ENCODE measurements at places on chromosomes 3 and 15.
A peak's percentile ranks its signal among the peaks of the same experiment; 100 is the strongest.

- no peak for DNase-seq
Measured at GRCh38 chr3:112561484-112561733, 353 bp downstream of the ATG3 start.

GRCh38 chr3:71070497-71071463 lies 512.7 kb downstream of the FOXP1 start:
- DNase-seq: no peak

- DNase-seq: no peak
Measured at GRCh38 chr15:25182736-25183445, 228.1 kb downstream of the SNRPN start.

DNA sequence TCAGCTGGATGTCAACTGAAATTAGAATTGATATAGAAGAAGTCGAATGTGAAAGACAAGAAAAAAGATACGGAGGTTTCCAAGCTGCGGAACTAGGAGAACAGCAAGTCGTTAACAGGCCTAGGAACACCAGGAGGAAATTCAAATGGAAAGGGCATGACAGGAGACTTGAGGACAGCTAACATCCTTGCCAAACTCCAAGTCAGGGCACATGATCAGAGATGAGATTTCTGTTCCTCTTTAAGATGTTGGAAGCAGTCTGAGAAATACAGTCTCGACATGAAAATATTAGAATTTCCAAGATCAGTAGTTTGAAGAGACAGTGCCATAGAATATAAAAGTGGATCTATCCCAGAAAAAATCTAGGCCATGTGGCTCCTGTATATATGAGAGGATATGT lies 5.0 kb downstream of the MYO5A start:
- no peak for DNase-seq

DNA sequence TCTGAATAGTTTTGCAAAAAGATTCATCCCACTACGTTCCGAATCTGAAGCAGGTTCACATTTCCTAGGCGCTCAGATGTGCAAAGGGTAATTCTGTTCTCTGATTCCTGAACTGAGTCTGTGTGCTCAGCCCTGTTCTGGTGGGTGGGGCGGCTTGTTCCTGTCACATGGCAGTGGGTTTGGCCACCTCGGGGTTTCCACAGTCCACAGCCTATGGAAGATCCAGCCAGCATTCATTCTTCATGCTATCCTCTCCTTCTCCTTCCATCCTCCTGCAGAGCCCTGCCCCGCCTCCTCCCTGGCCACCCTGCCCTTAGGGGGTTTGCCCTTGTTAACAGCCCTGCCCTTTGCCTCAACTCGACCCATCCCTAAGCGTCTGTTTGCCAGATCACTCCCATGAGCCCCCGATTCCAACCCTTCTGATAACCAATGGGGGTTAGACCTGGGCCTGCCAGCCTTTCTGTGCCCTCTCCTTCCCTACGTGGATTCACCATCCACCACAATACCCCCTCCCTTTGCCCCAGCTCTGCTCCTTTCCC lies 31.0 kb downstream of the PRR20G start:
- no peak for DNase-seq

DNA sequence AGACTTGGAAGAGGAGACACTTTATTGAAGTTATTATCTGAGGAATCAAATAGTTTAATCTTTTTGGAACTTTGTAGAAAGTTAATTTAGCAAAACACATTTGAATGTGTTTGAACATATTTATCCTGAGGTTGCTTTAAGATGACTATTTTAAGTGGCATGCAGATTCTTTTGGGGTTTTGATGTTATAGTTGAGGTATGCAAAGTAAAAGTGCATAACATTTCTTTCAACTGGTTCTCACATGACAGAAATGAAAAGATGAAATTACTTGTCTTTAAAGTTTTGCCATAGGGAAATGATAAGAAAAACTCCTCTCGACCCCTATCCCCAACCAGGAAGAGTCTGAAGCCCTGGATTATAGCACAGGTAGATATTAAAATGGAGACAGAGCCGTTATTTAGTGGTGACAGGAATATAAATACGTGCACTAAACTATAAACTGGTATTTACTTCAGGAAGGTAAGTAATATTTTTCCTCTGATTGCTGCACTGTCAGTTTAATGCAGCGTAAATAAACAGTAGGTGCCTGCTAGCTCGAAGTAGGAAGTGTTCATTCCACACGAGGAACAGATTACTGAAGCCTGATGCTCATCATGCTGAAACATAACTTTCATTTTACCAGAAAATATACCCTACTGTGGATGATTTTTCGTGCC lies 15.1 kb upstream of the SATB1 start:
- no peak for DNase-seq

DNA sequence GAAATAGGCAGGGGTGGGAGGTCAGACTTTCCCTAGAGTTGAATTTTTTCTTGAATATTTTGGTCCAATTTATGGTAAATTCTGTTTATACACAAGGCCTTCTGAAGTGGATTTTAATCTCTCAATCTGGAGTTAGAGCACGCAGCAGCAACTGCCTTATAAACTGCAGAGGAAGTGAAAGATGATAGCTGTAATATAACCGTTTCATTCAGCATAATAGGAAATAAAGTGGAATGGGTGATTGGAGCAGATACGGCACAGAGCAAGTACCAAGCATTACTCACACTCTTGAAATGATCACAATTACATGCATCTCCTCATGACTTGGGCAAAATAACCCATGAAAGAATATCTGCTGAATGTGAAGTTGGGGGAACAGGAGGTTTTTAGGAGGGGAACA lies 106.8 kb downstream of the ARRDC4 start:
- no peak for DNase-seq

DNA sequence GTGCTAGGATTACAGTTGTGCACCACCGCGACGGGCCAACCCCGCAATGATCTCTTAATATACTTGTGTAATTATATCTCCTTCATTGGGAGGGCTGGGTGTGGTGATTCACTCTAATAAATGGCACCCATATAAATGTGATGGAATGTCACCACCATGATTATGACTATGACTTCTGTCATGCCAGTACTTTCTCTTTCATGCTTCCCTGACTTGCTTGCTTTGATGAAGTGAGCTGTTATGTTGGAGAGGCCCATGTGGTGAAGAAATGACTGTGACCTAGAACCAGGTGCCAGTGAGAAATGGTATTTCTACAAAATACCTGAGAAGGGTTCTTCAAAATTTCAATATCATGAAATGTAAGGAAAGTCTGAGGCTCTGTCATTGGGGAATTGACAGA lies 24.4 kb upstream of the TP63 start:
- DNase-seq: no peak

DNA sequence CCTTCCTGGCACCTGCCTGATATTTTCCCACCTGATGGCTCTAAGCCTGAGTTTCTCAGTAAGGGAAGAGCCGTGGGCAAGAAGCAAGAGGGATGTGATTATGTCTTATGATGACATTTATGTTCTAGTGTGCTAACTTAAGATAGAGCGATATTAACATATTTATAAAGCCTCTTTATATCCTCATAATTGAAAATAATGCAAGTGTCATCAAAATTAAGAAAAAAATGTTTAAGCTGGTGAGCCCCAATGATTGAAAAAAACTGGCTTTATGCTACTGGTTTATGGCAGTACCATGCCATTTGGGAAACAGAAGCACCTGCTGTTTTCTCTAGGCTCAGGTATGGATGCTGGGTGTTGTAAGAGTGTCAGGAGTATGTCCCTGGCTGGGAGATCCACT lies 431.5 kb upstream of the TPM1 start:
- no peak for DNase-seq

DNA sequence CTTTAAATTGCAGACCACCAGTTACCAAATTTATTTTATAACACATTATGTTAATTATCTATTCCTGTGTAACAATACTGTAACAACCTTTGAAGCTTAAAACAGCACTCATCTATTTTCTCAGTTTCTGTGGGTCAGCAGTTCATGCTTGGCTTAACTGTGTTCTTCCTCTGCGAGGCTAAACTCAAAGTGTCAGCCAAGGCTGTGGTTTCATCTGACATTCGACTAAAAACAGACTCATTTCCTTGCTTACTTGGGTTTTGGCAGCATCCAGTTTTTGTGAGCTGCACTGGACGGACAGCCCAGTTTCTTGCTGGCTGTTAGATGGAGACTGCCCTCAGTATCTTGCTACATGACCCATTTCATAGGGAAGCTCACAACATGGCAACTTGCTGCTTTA lies 247.3 kb upstream of the KCNH8 start:
- DNase-seq: peak; percentile 0

- DNase-seq: peak; percentile 76
Measured at GRCh38 chr3:79414806-79415205, 353.0 kb downstream of the ROBO1 start.

DNA sequence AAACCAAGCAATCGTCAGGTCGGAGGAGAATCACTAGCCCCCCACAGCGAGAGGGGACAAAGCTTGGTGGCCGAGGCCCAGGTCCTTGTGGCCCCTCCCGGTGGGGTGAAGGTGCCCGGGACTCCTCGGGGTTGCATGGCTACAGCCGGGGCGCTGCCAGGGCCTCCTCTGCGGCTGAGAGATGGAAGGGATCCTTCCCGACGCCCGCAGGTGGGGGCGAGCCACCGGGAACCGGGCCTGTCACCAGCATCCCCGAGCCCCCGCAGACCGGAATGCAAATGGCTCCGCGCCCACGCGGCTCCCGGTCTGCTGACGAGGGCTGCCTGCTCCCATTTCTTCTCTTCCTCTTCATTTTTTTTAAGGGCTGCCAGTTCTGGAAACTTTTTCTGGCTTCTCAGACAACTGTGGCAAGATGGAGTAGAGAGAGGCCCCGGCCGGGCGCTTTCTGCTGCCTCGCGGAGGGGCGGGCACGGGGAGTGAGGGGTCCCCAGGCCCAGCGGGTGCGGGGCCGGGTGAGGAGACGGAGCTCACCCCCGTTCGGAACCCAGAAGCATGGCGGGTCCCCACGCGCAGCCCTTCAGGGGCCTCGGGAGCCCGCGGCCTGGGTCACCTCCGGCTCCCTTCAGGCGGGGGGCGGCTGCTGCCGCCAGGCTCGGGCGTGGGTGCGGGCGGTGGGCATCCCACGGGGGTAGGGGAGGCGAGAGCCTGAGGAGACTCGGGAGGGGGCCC lies 27.5 kb downstream of the MELTF start:
- peak; percentile 48 for DNase-seq

DNA sequence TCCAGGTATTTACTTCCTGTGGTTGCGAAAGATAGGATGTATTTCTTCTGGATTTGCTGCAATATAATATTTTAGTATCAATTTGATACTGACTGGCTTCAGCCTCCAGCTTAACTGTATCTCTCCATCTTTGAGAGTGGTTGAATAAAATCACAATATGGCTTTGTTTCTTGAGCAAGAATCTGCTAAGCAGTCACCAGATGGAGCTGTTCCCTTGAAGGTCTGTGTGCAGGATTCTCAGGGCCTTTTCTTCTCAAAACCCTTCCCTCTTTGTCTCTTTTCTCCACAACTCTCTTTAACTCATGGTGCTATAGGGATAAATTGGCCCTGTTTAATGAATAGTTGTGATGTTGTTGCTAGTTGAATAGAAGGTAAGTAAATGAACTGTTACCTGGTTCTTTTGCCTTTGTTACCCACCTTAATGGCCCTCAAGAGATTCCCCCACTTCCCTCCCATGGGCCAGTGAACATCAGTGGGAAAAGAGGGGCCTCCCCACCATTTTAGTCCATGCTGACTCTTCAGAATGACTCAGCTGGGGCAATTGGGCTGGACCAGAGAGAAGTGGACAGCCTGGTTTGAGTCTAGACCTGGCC lies 34.8 kb upstream of the RAB6B start:
- peak; percentile 75 for DNase-seq

DNA sequence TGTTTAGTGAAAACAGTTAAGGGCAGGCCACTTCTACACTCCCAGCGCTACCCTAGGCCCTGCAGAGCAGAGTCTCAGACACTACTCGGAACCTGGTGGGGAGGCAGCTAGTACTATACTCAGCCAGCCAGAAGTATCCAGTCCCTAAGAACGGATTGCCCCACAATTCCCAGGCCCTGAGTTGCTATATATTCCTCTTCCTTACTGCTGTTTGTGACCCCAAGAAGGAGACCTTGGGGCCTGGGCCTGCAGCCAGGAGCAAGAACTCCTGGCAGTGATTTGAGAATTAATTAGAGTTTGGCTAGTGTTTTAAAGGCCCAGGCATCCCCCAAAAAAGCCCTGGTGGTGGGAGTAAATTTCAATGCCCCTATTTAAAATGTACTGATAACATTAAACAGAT lies 87.7 kb downstream of the RBPMS2 start:
- no peak for DNase-seq

GRCh38 chr3:69244039-69244438 lies 121.6 kb upstream of the LMOD3 start:
- no peak for DNase-seq

GRCh38 chr3:161551697-161552096 lies 55.1 kb downstream of the OTOL1 start:
- DNase-seq: no peak

- no peak for DNase-seq
Measured at GRCh38 chr3:13045904-13046568, 27.2 kb downstream of the IQSEC1 start.

DNA sequence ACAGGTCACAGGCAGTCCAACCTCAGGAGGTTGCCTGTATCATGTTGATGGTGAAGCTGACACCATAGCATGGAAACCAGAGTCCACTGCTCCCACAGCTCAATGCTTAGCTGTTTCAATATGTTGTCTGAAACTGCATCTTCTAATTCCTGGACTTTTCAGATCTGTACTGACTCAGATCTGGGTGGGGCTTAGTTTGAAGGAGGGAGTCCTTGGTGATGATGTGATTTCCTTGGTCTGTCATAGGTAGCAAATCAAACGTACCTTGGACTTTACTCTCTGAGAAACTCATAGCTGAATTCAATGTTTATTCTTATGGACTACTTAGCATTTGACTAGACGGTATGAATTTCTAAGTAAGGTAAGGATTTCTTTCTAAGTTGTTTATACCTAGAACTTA lies at the start of gene HHLA2:
Gene HHLA2 (plus strand): TSS at position 310 of the 400 bp plus-strand sequence. CDS start 55,266 bp downstream, outside the sequence.
- no peak for DNase-seq

GRCh38 chr3:172541945-172542488 lies 18.8 kb upstream of the TNFSF10 start:
- DNase-seq: no peak

- no peak for DNase-seq
Measured at GRCh38 chr15:100899601-100900000, 19.6 kb upstream of the LRRK1 start.

DNA sequence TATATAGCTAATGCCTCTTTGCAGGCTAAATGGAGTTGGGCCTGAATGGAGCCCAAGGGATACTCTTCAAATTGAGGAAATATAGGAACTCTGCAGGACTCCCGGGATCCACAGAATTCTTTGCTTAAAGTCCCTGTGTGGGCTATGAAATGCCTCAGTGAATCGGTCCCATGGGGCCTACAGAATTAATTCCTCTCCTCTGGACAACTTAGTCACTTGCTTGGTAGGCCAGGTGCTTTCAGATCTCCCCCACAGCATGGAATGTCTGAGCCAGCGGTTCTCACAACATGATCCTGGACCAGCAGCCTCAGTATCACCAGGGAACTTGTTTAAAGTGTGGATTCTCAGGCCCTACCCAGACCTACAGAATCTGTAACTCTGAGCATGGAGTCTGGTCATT lies 15.1 kb upstream of the PRICKLE2 start:
- DNase-seq: no peak

- DNase-seq: no peak
Measured at GRCh38 chr3:4996223-4996765, 17.1 kb downstream of the BHLHE40 start.

All from cardiac muscle cell (in vitro differentiated cells and primary cell).